ENCODE measurements at places on chromosomes 6 and 20.

GRCh38 chr20:32511358-32512046 is 73.6 kb downstream of the NOL4L start:
- no peaks in the 10 kb centered on the region for H3K4me1 ChIP-seq
- H3K27ac ChIP-seq = no peak overlapping the region
- no peak for DNase-seq

DNA sequence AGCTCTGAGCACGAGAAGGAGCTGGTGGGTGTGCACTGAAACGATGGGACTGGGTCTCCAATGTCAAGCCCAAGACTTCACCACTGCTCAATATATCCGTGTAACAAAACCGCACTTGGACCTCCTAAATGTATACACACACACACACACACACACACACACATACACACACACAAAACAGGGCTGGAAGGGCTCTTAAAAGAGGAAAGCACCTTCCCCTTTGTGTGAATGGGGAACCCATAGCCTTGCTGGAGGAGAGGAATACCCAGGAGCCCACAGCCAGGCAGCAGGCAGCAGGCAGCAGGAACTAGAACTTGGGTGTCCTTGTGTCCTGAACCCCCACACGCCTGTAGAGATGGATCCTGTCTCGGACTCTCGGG is 29.8 kb downstream of the TGM2 start:
- no peak overlapping the region for H3K27ac ChIP-seq
- H3K4me1 ChIP-seq = no peaks in the 10 kb centered on the region
- no peak overlapping the region for H3K4me3 ChIP-seq
- H3K27me3 ChIP-seq = no peaks in the 10 kb centered on the region
- no peaks in the 10 kb centered on the region for H3K36me3 ChIP-seq
- DNase-seq = no peak

DNA sequence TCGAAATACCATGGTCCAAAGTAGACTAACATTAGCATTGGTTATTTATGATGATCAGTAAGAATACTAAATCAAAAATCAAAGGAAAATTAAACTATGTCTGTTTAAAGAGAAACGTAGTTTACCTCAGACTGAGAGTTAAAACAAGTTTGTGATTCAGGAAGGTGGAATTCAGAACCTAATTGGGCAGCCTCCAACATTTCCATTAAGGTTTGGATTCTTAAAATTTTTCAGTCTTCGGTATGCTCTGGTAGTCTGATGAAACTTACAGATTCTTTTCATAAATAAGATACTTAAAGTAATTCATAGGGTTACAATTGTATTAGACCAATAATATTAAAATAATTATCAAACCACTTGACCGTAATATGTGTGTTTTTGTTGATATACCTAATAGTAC is 18.6 kb downstream of the HFE start:
- H3K4me1 ChIP-seq = no peaks in the 10 kb centered on the region
- no peak overlapping the region for H3K27ac ChIP-seq
- H3K27me3 ChIP-seq = no peaks in the 10 kb centered on the region
- H3K4me3 ChIP-seq = no peak overlapping the region
- H3K36me3 ChIP-seq = peaks cover 19% of the 10 kb centered on the region

GRCh38 chr20:19779634-19780033 is 21.6 kb downstream of the RIN2 start:
- DNase-seq = no peak
- H3K4me3 ChIP-seq = no peak overlapping the region
- H3K4me1 ChIP-seq = peaks cover 2% of the 10 kb centered on the region
- no peaks in the 10 kb centered on the region for H3K27me3 ChIP-seq
- no peak overlapping the region for H3K27ac ChIP-seq
- H3K36me3 ChIP-seq = no peaks in the 10 kb centered on the region

- DNase-seq = no peak
- H3K4me3 ChIP-seq = no peak overlapping the region
- H3K27ac ChIP-seq = no peak overlapping the region
Observed at GRCh38 chr20:25198663-25199383, 3.3 kb downstream of the ENTPD6 start.

GRCh38 chr6:148200293-148200692 is 142.3 kb upstream of the SASH1 start:
- peaks cover 3% of the 10 kb centered on the region for H3K4me1 ChIP-seq
- no peak for DNase-seq
- H3K27me3 ChIP-seq = no peaks in the 10 kb centered on the region
- no peak overlapping the region for H3K4me3 ChIP-seq
- H3K27ac ChIP-seq = no peak overlapping the region

DNA sequence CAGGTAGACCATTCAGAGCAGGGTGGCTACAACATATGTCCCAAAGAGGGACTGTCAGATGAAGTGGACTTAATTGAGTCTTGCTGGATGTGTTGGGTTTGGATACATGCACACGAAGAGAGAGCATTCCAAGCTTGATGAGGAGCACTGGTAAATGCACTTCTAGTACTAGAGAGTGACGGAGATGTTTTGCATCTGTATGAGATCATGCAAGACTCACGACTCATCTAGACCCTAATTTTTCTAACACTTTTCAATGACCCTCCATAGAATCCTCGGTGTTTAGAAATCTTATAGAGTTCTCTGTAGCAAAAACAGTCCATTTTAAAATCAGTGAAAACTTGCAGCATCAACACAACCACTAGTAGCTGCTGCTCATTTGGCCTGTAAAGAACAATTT is 4.8 kb upstream of the AIG1 start:
- peaks cover 7% of the 10 kb centered on the region for H3K4me1 ChIP-seq
- H3K27ac ChIP-seq = no peak overlapping the region
- no peaks in the 10 kb centered on the region for H3K27me3 ChIP-seq
- H3K4me3 ChIP-seq = no peak overlapping the region
- no peak for DNase-seq
- no peaks in the 10 kb centered on the region for H3K36me3 ChIP-seq

DNA sequence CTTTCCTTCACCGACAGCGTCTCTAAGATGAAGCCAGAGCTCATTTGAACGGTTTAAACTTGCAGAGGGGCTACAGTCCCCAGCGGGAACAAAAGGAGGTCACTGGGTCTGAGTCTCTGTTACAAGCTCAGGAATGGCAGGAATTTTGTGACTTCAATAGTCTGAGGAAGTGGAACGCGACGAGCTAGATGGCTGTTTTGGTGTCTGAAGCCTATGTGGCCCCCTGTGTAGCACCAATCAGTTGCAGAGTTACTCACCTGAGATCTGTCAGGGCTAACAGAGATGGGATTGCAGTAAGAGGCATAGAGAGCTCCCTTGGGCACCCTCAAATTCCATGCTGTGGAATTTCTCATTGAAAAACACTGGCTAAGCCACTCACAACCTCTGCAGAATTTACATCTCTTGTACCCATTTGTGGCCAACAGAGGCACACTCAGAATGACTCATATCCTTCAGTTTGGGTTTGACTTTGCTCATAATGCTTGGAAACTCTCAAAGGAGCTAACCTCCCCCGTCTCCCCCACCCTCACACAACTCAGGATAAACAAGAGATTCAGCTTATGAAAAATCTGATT is 7.1 kb upstream of the TCP11 start:
- peak; percentile 91 for DNase-seq
- peaks cover 5% of the 10 kb centered on the region for H3K4me1 ChIP-seq
- H3K4me3 ChIP-seq = peak overlapping the region; percentile 25
- H3K27me3 ChIP-seq = peaks cover 6% of the 10 kb centered on the region
- no peak overlapping the region for H3K27ac ChIP-seq

Data from H9 (cell line).